ENCODE measurements at places on chromosomes 2 and 18. TPM values are rescaled to one million over a fixed set of nuclear protein-coding genes. Genes with fewer than 3 reads are reported as not detected.

GRCh38 chr2:29106256-29106655 lies 9.0 kb upstream of the CLIP4 start:
- DNase-seq = no peak

DNA sequence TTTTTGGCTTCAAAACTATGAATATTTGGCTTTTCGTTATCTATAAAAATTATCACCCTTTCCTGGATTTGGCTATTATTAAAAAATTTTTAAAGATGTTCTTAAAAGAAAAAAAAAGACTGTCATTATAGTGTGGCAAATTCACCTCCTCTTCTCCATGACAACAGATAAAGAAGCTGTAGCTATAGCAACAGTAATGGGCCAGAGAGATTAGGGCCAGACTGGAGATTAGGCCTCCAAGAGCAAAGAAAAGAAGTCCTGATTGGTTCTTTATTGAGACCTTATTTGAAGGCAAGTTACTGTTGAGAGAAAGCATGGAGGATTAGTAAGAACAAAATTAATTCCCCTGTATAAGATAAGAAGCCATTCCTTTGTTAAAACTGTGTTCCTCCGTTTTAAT lies 812.5 kb downstream of the DCC start:
- DNase-seq = no peak

- no peak for DNase-seq
Measured at GRCh38 chr2:42046819-42047487, 868 bp upstream of the PKDCC start.

DNA sequence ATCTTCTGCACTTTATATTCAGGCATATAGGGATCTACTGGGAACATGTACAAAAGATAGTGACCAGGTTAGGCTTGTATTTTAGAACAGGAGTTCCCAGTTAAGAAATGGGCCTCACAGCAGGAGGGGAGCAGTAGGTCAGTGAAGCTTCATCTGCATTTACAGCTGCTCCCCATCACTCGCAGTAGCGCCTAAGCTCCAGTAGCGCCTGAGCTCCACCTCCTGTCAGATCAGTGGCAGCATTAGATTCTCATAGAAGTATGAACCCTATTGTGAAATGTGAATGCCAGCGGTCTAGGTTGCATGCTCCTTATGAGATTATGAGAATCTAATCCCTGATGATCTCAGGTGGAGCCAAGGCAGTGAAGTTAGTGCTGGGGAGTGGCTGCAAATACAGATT lies 224.4 kb upstream of the CYRIA start:
- DNase-seq = no peak

DNA sequence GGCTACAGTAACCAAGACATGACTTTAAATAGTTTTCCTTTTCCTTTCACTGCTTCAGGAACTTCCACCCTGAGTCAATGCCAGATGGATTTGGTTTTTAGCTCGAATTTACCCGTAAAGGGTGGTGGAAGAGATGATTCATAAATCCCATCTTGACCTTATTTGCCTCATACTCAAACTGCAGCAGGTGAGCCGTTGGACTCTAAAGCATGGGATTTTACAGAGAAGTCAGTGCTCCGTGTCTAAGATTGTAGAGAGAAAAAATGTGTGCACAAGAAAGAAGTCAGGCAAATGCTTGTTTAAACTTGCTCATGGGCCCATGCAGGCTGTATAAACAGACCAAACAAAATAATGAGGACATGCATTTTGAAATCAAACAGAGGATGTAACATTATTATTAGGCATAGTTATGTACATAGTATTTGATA lies 369.7 kb upstream of the TRIB2 start:
- no peak for DNase-seq

GRCh38 chr2:10688921-10689807 lies 611 bp downstream of the NOL10 start:
- DNase-seq = no peak

- peak; percentile 42 for DNase-seq
Measured at GRCh38 chr2:238653431-238654109, 194.3 kb upstream of the TWIST2 start.

GRCh38 chr2:234463626-234464290 lies 33.1 kb downstream of the ARL4C start:
- DNase-seq = peak; percentile 83

GRCh38 chr2:112204411-112204810 lies 50.4 kb downstream of the ZC3H8 start:
- DNase-seq = no peak

- no peak for DNase-seq
Measured at GRCh38 chr2:210577263-210578071, 21.1 kb downstream of the CPS1 start.

Gene PSMA8
- total RNA-seq = not detected

- no peak for DNase-seq
Measured at GRCh38 chr2:30359644-30360167, 87.3 kb upstream of the LCLAT1 start.

Gene TUBB6
- 47.9 TPM for total RNA-seq

DNA sequence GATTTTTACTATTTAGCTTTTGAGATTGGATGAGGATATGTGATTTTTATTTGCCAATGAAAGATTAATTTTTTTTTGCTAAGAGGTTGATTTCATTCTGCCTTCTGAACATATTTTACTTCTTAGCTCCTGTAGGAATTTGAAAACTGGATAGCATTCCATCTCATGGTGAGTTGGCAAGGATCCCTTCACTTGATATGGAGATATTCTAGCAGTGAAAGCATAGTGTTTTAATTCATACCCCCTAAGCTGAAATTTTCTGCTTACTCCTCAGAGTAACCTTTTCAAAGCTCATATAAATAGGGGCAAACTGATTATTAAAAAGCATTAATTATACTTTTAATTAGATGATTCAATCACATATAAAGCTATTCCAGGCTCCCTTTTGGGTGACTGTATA lies 61.0 kb upstream of the KCNJ3 start:
- DNase-seq = no peak

- DNase-seq = no peak
Measured at GRCh38 chr2:5319493-5319892, 372.7 kb upstream of the SOX11 start.

DNA sequence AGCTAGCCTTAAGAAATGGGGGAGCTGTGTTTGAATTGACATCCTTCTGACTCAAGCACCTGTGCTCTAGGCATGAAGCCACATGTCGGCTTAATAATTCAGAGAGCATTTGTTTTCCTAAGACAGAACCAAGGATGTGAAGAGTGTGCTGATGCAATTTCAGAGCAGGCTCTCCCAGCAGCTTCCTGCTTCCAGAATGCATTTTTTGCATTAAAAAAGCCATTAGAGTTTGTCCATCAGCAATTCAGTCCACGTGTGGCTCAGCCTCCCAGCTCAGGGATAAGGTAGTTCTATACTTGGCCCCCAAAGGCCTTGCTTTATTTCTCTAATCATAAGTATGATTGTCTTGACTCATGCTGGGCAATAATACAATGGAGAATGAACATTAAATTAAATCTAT lies 37.7 kb downstream of the DOCK10 start:
- DNase-seq = no peak

Gene ACMSD
- total RNA-seq = not detected

Gene SETBP1
- 9.0 TPM for total RNA-seq

DNA sequence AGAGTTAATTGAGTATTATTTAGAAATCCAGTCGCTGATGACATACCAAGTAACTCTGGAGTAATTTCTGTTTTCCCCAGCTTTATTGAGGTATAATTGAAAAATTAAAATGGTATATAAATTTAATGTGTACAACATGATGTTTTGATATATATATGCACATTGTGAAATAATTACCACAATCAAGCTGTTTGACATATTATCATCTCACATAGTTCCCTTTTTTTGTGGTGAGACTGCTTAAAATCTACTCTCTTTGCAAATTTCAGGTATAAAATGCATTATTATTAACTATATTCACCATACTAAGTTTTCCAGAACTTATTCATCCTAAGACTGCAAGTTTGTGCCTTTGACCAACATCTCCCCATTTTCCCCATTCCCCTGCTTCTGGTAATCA lies 25.0 kb upstream of the SPAG16 start:
- no peak for DNase-seq

GRCh38 chr18:66601649-66602048 lies 2.2 kb downstream of the CDH19 start:
- no peak for DNase-seq

GRCh38 chr2:184425083-184425482 lies 173.2 kb upstream of the ZNF804A start:
- DNase-seq = no peak

- no peak for DNase-seq
Measured at GRCh38 chr2:147331790-147332419, 512.9 kb upstream of the ACVR2A start.

GRCh38 chr2:160647967-160648685 lies 154.5 kb upstream of the RBMS1 start:
- DNase-seq = peak; percentile 78

Data from PC-9 (cell line).